ENCODE measurements at places on chromosomes 4 and X. TPM values are rescaled to one million over a fixed set of nuclear protein-coding genes. Genes with fewer than 3 reads are reported as not detected.
A peak's percentile ranks its signal among the peaks of the same experiment; 100 is the strongest.

DNA sequence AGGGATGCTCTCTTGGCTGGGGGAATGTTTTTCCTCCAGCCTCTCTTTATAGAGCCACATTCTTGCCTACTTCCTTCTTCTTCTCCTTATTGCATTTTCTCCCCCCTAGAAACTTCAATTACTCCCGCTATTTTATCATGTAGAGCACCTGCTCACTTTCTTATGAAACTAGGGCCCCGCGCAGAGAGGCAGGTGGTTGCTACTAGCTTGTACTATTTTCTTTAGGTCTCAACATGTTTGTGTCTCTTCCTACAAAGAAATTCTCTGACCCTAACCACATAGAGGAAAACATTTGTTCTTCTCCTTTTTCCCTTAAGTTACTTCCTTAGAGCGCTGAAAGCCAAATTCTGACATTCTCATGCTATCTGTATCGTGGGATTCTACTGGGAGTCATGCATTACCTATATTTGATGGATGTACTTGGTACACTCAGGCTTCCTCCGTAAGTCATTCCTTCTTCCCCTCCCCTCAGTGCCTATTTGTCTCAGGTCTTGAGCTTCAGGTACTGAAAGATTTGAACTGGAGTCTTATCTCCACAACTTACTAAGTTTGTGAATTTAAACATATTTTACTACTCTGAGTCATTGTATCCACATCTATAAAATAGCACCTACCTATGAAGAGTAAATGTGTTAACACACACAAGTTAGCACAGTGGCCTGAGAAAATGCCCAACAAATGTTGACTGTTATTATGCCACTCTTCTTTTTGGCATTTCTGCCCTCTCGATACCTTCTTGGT is 159.1 kb upstream of the LEF1 start:
- DNase-seq: no peak

Gene NAT8L
- total RNA-seq: 1.1 TPM

Gene GAGE2A
- total RNA-seq: not detected

DNA sequence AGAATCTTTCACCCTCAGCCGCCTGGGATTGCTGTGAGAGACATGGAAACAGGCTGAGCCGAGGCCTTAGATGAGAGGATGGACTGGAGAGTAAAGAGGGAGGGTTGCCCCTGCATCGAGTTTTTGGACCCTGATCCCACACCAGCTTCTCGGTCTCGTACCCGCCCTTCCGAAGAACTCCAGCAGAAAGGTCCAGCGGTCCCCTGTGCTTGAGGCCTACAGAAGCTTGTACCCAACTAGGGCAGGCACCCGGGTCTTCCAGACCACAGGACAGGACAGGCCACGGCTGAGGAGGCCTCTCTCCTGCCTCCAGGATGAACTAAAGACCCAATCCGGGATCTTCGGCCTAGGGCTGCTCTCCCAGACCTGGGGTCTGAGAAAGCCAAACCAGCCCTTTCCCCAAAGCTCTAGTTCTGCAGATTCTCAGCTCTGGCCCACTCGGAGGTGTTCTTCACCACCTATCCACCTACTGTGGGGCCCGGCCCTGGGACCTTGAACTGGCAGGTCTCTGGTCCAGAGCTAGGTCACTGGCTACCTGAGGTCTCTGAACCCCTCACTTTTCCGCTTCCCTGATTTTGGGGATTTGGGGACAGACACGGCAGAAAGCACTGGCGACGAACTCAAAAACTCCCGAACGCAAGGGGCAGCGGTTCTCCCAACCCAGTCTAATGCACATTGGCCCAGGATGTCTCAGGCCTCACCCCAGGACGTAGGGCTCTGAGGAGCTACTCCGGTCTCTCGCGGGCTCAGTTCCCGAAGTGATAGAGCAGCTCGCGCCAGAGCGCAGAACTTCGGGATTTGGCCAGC is 1.1 kb downstream of the NKX3-2 start:
- no peak for DNase-seq

- no peak for DNase-seq
Observed at GRCh38 chr4:188665491-188666457, 526.5 kb downstream of the TRIML1 start.

DNA sequence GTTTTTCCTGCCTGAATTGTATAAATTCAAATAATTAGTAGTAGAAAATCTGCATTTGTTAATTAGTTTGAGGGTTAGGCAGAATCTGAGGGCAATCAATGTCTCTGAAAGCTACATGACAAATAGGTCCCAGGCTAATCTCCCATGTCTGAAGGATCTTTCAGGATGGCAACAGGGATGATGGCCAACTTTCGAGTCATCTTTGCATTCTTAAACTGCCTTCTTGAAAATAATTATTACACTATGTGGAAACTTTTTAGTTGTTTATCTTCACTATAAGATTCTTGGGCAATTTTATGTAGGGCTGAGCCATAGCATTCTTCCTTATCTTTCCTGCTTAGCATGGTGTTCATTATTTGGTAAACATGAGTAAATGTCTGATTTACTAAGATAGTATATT is 490.3 kb upstream of the EPHA5 start:
- DNase-seq: no peak

DNA sequence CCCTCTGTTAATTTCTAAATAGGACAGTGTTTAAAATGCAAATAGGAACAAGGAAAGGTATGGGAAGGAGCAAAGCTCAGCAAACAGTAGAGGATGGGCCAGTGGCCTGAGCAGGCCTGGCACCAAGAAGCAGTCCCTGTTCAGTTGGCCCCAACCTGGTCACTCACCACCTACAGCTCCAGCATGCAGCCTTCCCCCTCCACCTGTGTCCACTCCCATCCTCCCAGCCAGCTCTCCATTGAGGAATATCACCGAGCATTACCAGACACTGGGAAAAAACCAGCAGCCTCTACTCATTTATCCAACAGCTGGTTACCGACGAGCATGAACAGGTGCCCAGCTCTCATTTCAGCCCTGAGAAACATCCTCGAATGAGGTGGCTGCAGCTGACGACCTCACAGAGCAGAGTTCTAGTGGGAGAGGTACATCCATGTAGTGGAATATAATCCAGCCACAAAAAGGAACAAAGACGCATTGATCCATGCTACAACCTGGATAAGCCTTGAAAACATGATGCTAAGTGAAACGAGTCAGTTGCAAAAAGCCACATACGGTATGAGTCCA is 25.6 kb downstream of the CD99L2 start:
- no peak for DNase-seq

Gene KCNIP4
- total RNA-seq: not detected

GRCh38 chr4:5711479-5712184 is 631 bp downstream of the EVC start:
- DNase-seq: peak; percentile 74

GRCh38 chr4:150990250-150990649 is 24.8 kb downstream of the LRBA start:
- DNase-seq: no peak

GRCh38 chrX:10884246-10884645 is 226.9 kb upstream of the HCCS start:
- no peak for DNase-seq

Gene HPRT1
- 24.9 TPM for total RNA-seq

Gene SH3BP2
- 19.1 TPM for total RNA-seq

Gene IL3RA
- total RNA-seq: 7.6 TPM

Gene CXCL9
- 0.70 TPM for total RNA-seq

DNA sequence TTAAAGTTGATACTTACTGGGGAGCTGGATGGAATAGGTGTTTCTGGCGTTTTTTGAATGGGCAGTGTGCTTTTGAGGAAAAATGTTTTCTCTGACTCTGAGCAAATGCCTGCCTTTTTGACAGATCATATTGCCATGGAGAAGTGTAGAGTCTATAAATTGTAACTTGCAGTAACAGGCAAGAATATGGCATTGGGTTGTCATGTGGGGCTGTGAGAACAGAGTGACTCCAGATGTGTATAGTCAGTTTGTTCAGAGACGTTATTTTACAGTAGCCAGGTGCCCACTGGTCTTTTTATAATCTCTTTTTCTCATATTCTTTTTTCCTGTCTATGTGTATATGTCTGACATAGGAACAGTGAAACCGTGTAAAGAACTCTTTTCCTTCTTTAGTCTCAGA is 40.8 kb downstream of the RAPGEF2 start:
- no peak for DNase-seq

- DNase-seq: no peak
Observed at GRCh38 chr4:69122476-69122875, 26.2 kb downstream of the UGT2B7 start.

Gene NKRF
- total RNA-seq: 5.3 TPM

DNA sequence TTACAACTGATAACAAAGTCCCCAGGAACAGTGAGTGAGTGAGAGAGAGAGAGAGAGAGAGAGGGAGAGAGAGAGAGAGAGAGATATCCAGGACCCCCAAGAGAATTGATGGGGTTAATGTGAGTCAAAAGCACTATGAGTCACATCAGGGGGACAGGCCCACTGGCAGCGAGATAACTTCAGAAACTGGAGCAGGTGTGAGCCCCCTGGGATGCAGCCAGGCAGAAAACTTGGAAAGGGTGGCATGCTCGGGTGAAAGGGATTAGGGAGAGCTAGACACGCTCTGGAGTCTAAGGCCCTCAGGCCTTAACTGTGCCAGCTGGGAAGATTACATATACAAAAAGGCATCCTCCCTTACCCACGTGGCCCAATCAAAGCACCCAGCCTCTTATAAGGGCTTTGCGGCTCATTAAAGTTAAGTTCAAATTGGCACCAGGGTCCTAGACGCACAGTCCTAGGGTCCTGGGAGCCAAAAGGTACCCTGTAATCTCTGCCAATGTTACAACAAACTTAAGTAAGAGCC is 841 bp downstream of the ACOT9 start:
- DNase-seq: no peak

GRCh38 chr4:149752729-149753128 is 62.9 kb downstream of the IQCM start:
- DNase-seq: no peak

GRCh38 chrX:12239356-12240082 is 101.2 kb downstream of the FRMPD4 start:
- no peak for DNase-seq

GRCh38 chrX:65697915-65698796 is 30.7 kb downstream of the MSN start:
- DNase-seq: peak; percentile 86

DNA sequence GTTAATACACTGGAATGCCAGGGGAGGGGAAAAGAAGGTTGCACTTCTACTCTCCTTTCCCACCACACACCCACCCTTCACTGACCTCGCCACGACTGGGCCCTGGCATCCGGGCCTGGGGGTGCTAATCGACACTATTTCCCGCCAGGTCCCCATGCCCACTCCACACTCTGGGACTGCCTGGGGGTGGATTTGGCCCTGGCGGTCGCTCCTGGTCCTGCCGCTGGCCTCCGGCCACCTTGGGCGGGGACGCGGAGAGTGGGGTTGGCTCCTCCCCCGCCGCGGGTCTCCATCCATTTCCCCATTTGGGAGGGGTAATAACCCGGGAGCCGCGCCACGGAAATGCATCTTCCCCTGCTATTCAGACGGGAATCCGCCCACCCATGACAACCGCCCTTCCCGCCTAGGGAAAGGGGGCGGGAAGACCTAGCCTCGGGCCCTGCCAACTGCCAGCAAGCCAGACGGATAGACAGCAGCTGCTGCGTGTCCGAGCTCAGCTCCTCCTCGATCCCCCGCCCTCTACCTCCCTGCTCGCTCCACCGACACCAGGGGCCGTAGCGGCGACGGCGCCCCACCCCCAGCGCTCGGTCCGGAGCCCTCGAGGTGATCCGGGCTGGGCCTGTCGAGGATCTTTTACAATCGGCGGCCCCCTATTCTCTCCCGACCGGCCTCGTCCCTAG is 78.1 kb downstream of the RLIM start:
- peak; percentile 92 for DNase-seq

- no peak for DNase-seq
Observed at GRCh38 chr4:186621959-186622553, 66.7 kb upstream of the MTNR1A start.

GRCh38 chr4:141636771-141637460 is 533 bp downstream of the IL15 start:
- DNase-seq: no peak

DNA sequence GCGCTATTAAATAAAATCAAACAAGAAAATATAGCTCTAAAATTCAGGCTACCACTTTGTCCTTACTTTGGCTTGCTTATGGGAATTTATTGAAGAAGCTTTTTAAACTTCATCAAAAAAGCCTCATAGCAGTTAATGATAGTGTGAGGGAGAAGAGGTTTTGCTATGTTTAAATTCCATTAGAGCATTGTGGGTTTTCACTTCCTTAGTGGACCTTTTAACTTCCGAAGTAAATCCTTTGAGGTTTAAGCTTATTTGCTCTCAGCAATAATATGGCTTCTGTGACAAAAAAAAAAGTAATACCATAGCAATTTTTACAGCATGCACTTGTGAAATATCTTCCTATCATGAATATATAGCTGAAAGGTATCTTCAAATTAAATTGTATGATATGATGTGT is 120.2 kb upstream of the NDST4 start:
- DNase-seq: no peak

GRCh38 chrX:30150196-30150895 is 65.0 kb upstream of the MAGEB2 start:
- DNase-seq: no peak

Gene RAB40A
- total RNA-seq: 0.32 TPM

GRCh38 chrX:15946783-15947580 is 92.4 kb upstream of the AP1S2 start:
- no peak for DNase-seq

DNA sequence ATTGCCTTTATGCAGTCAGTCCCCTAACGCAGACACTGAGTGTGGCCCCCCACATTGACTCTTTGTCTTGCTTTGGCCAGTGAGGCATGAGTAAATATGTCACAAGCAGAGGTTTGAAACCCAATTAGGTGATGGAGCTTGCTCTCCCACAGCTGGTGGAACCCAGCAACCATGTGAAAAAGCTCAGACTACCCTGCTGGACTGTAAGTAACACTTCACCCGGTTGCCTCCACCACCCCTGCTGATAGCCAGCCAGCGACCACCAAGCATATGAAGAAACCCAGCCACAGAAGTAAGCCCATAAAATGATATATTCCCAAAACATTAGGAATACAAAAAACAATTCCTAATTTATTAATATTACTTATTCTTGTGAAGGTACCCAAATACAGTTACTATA is 21.6 kb upstream of the PDCL2 start:
- no peak for DNase-seq

GRCh38 chr4:11546391-11547175 is 117.9 kb upstream of the HS3ST1 start:
- no peak for DNase-seq

Gene CFI
- total RNA-seq: 10.8 TPM

Gene CCNA2
- 0.38 TPM for total RNA-seq

DNA sequence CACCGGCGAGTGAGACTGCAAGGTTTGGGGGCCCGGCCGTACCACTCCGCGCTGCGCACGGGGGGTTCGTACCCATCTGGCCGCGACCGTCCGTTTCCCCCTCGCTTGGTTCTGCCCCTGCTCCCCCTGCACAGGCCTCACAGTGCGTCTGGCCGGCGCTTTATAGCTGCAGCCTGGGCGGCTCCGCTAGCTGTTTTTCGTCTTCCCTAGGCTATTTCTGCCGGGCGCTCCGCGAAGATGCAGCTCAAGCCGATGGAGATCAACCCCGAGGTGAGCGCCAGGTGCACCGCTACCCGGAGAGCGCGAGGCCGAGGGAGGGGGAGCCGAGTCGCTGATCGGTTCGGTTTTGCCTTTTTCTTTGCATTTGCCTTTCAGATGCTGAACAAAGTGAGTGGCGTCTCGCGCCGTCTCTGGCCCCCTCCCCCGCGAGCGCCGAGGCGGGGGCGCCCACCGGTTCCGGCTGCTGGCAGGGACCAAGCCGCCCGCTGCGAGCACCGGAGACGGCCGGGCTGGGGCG is at the start of gene UCHL1:
Gene UCHL1 (plus strand): TSS at position 189 of the 517 bp plus-strand sequence. CDS start 49 bp downstream, at position 238.
- DNase-seq: no peak

Gene TKTL2
- total RNA-seq: not detected

All from cardiac septum (tissue), 1 donor.